ENCODE measurements at places on chromosomes 12 and 14.
A peak's percentile ranks its signal among the peaks of the same experiment; 100 is the strongest.

DNA sequence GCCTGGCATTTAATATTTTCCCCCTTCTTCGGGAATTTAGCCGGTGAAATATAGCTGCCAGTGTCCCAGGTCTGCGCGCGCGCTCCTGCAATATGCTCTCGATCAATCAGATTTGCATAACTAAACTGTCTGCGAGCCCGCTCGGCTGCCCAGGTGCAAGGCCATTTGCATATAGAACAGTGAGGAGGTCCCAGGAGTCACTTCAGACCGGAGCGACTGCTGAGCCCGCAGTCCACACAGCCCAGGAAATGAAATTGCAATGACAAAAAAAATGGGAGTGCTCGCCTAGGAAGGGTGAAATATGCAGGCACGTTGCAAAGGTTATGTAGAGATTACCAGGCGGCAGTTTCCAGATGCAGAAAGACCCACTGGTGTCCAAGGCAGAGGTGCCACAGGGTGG, 228.5 kb downstream of the VRK1 start:
- peaks cover 16% of the 10 kb centered on the region for H3K4me1 ChIP-seq
- DNase-seq, result no peak
- no peaks in the 10 kb centered on the region for H3K36me3 ChIP-seq

- H3K27me3 ChIP-seq, result no peaks in the 10 kb centered on the region
- H3K4me3 ChIP-seq, result no peak overlapping the region
- peaks cover 18% of the 10 kb centered on the region for H3K36me3 ChIP-seq
- no peak for DNase-seq
Measured at GRCh38 chr14:91170504-91171121, 56.7 kb downstream of the DGLUCY start.

DNA sequence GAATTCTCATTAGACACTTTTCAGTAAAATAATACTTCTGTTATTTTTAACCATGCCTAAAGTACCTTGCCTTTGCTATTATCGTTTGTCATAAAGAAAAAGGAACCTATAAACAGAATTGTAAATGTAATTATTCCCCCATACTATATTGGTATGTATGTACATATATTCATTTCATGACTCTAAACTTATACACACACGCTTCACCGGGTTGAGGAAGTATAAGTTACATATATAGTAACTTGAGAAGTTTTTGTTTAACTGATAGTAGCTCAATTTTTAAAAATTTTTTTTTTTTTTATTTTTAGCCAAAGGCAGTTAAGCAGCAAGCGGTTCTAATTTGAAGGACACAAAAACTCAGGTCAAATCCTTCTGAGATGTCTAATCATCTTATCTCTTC, 107.6 kb downstream of the PLEKHG7 start:
- no peak overlapping the region for H3K4me3 ChIP-seq
- no peak overlapping the region for H3K27ac ChIP-seq
- H3K4me1 ChIP-seq, result no peaks in the 10 kb centered on the region

GRCh38 chr12:49827401-49828099, 663 bp downstream of the NCKAP5L start:
- peak overlapping the region; percentile 73 for H3K27ac ChIP-seq
- peak overlapping the region; percentile 75 for H3K4me3 ChIP-seq
- no peaks in the 10 kb centered on the region for H3K27me3 ChIP-seq
- peaks cover 25% of the 10 kb centered on the region for H3K4me1 ChIP-seq

- H3K4me3 ChIP-seq, result no peak overlapping the region
- no peak overlapping the region for H3K27ac ChIP-seq
- H3K27me3 ChIP-seq, result peaks cover 6% of the 10 kb centered on the region
- H3K36me3 ChIP-seq, result no peaks in the 10 kb centered on the region
- H3K4me1 ChIP-seq, result peaks cover 2% of the 10 kb centered on the region
Measured at GRCh38 chr12:94133964-94134795, 14.2 kb upstream of the PLXNC1 start.

- no peak for DNase-seq
- H3K36me3 ChIP-seq, result peaks cover under 1% of the 10 kb centered on the region
- no peak overlapping the region for H3K27ac ChIP-seq
- no peaks in the 10 kb centered on the region for H3K27me3 ChIP-seq
- H3K4me3 ChIP-seq, result no peak overlapping the region
Measured at GRCh38 chr14:68042586-68043210, 223.1 kb downstream of the RAD51B start.

GRCh38 chr14:78902010-78902623, 731.9 kb downstream of the NRXN3 start:
- no peak overlapping the region for H3K4me3 ChIP-seq
- H3K4me1 ChIP-seq, result no peaks in the 10 kb centered on the region
- H3K27ac ChIP-seq, result no peak overlapping the region
- H3K27me3 ChIP-seq, result no peaks in the 10 kb centered on the region
- H3K36me3 ChIP-seq, result no peaks in the 10 kb centered on the region

GRCh38 chr14:104639885-104640548, 35.4 kb upstream of the TMEM179 start:
- peak; percentile 25 for DNase-seq
- H3K36me3 ChIP-seq, result no peaks in the 10 kb centered on the region
- peaks cover 5% of the 10 kb centered on the region for H3K27me3 ChIP-seq
- no peak overlapping the region for H3K4me3 ChIP-seq
- no peak overlapping the region for H3K27ac ChIP-seq
- no peaks in the 10 kb centered on the region for H3K4me1 ChIP-seq

- H3K27ac ChIP-seq, result peak overlapping the region; percentile 84
- peaks cover 38% of the 10 kb centered on the region for H3K4me1 ChIP-seq
- no peaks in the 10 kb centered on the region for H3K36me3 ChIP-seq
- no peak for DNase-seq
- peaks cover 26% of the 10 kb centered on the region for H3K27me3 ChIP-seq
Measured at GRCh38 chr12:132471011-132471857, 18.7 kb upstream of the FBRSL1 start.

GRCh38 chr12:63006536-63006935, 71.6 kb upstream of the PPM1H start:
- no peaks in the 10 kb centered on the region for H3K36me3 ChIP-seq
- DNase-seq, result no peak
- H3K4me1 ChIP-seq, result no peaks in the 10 kb centered on the region
- no peaks in the 10 kb centered on the region for H3K27me3 ChIP-seq

- no peak overlapping the region for H3K27ac ChIP-seq
- H3K36me3 ChIP-seq, result no peaks in the 10 kb centered on the region
- no peaks in the 10 kb centered on the region for H3K4me1 ChIP-seq
- DNase-seq, result no peak
Measured at GRCh38 chr12:21541773-21542172, 15.7 kb downstream of the SPX start.

GRCh38 chr12:47282206-47282605, 202.4 kb upstream of the AMIGO2 start:
- H3K4me3 ChIP-seq, result no peak overlapping the region
- H3K27ac ChIP-seq, result no peak overlapping the region
- no peak for DNase-seq
- peaks cover 2% of the 10 kb centered on the region for H3K27me3 ChIP-seq
- peaks cover 10% of the 10 kb centered on the region for H3K36me3 ChIP-seq
- peaks cover 9% of the 10 kb centered on the region for H3K4me1 ChIP-seq

GRCh38 chr12:31585271-31585670, 5.7 kb downstream of the DENND5B start:
- no peak for DNase-seq
- H3K36me3 ChIP-seq, result no peaks in the 10 kb centered on the region
- H3K4me3 ChIP-seq, result no peak overlapping the region
- H3K4me1 ChIP-seq, result peaks cover 10% of the 10 kb centered on the region
- H3K27ac ChIP-seq, result no peak overlapping the region

DNA sequence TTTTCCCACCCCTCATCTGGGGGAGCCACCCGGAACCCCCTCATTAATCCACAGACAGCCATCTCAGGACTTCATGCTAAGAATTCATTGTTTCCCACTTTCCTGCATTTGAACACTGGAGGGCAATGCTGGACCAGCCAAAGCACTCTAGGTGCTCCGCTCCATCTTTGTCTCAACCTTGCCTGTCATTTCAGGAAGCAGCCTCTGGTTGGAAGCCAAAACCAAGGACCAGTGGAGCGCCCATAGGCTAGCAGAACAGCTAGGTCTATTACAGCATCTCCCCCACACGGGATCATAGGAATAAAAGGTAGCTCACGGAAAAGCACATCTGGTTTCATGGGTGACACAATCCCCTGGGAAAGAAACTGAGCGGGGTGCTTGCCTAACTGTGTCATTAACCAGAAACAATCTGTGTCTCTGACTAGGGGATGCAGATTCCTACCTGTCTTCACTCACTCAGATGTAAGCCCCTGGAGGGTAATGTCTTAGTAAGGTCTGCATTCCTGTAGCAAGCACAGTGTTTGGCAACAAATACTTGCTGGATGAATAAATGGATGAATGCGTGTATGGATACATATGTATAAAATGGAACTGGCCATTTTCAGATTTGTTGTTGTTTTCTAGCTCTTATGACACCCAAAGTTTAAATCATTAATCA, 197.0 kb downstream of the DAD1 start:
- peak overlapping the region; percentile 72 for H3K27ac ChIP-seq
- DNase-seq, result peak; percentile 68
- no peaks in the 10 kb centered on the region for H3K36me3 ChIP-seq
- peaks cover 3% of the 10 kb centered on the region for H3K27me3 ChIP-seq

DNA sequence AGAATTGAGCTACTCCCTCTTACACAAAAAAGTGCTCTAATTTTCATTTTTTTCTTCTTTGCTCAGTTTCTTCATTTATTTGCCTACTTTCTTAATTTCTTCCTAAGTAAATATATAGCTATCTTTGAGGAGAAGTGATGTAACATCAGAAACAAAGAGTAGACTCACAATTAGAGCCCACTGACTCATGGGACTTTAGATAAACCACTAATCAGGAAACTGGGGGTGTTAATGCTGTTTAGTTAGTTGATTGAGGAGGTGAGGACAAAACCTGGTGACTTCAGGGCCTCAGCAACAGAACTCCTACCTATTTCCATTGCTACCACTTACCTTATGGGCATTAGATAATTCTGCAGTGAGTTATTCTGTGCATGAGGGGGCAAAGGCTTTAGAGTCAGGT, 151.7 kb downstream of the MON2 start:
- no peak overlapping the region for H3K4me3 ChIP-seq
- H3K36me3 ChIP-seq, result no peaks in the 10 kb centered on the region
- no peaks in the 10 kb centered on the region for H3K4me1 ChIP-seq
- peaks cover 10% of the 10 kb centered on the region for H3K27me3 ChIP-seq

DNA sequence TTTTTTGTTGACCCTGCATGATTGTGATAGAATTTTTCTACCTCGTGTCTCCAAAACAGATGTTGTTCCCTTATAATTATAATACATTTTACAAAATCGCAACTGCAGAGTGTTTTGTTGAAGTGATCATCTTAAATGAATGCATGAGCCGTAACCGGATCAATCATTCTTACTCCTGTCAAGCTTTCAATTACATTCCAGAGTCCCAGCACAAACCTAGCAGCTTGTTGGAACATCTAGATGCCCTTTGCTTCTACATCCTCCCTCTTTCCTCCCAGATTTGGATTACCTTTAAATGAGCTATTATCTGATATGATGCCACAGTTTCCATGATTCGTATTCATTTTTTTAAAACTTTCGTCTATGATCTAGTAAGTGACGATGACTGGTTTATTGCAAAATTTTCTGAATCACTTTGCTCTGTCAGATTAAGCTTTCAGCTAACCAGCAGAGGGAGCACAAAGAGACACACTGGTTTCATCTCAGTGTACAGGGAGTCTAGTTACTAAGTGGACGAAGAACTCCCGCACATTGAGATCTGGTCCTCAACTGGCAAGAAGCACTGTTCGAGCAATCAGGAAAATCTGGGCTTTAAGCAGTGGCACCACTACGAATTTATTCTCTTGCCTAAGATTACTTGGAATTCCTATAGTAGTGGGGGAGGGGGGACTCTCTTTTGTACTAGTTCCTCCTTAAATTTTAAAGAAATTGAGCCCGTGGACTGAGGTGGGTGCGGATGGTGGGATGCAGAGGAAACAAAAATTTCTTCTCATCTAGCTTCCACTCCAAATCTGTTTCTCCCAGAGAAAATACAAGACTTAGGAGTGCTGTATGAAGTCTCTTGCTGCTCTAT, 40.9 kb downstream of the TSHR start:
- H3K4me3 ChIP-seq, result no peak overlapping the region
- no peaks in the 10 kb centered on the region for H3K4me1 ChIP-seq
- H3K27ac ChIP-seq, result no peak overlapping the region
- H3K36me3 ChIP-seq, result no peaks in the 10 kb centered on the region
- peak; percentile 28 for DNase-seq
- peaks cover 3% of the 10 kb centered on the region for H3K27me3 ChIP-seq

DNA sequence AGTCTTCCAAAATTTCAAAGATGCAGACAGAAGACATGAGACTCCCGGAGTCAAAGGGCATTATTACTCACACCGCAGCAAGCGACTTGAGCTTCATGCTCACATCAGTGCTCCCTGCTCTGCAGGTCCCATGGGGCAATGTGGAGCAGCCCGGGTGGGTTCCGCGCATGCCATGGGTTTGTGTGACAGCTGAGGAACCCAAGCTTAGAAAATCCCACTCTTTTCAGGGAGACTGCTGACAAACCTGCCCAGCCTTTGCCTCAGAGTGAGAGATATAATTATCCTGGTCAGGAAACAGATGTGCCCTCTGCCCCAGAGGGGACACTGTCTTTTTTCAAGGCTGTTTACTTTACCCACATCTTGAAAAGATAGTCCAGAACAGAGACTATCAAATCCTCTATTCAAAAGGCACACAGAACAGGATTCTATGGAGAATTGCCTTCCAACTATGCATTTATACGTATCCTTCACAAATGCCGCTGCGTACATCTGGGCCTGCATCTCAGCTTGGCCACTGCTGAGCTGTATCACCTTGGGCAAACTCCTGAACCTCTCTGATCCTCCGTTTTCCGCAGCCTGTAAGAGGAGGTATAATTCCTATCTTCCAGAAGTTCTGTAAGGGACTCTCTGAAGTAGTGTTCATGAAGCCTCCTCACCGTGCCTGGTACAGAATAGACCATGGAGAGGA, 16.0 kb downstream of the C14orf132 start:
- no peaks in the 10 kb centered on the region for H3K4me1 ChIP-seq
- H3K4me3 ChIP-seq, result no peak overlapping the region

DNA sequence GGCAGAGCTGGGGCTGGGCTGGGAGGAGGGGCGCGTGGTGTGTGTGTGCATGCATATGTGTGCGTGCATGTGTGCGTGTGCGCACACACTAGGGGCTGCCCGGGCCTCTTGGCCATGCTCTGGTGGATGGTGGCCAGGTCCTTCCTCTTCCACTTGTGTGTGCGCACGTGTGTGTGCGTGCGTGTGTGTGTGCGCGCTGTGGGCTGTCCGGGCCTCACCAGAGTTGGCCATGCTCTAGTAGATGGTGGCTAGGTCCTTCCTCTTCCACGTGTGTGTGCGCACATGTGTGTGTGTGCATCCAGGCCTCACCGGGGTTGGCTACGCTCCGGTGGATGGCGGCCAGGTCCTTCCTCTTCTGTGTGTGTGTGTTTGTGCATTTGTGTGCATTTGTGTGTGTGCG, 24.7 kb downstream of the FOXN4 start:
- no peak for DNase-seq
- H3K4me3 ChIP-seq, result no peak overlapping the region
- no peak overlapping the region for H3K27ac ChIP-seq
- no peaks in the 10 kb centered on the region for H3K4me1 ChIP-seq
- H3K36me3 ChIP-seq, result no peaks in the 10 kb centered on the region
- peaks cover 9% of the 10 kb centered on the region for H3K27me3 ChIP-seq
